Neuronal stem cell (in vitro differentiated cells): ENCODE measurements at places on chromosomes 2 and 18.

DNA sequence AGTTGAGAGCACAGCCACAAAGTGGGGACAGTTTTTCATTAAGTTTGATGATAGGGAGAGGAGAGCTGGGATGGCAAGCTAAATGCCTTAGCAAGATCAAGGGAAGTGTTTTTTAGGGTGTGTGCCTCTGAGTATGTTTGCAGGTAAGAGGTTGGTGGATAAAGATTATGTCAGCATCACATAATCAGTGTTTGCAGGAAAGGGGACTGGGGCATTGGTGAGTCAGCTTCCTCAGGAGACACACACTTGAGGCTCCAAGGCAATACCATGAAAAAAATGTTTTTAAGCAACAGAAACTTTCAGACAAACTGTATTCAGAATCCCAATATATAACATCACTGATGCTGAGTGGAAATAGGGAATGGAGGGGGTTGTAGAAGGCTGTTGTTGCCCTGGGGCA lies 25.4 kb upstream of the DTNB start:
- DNase-seq = no peak

GRCh38 chr2:228728961-228729360 lies 542.1 kb downstream of the PID1 start:
- DNase-seq = no peak

DNA sequence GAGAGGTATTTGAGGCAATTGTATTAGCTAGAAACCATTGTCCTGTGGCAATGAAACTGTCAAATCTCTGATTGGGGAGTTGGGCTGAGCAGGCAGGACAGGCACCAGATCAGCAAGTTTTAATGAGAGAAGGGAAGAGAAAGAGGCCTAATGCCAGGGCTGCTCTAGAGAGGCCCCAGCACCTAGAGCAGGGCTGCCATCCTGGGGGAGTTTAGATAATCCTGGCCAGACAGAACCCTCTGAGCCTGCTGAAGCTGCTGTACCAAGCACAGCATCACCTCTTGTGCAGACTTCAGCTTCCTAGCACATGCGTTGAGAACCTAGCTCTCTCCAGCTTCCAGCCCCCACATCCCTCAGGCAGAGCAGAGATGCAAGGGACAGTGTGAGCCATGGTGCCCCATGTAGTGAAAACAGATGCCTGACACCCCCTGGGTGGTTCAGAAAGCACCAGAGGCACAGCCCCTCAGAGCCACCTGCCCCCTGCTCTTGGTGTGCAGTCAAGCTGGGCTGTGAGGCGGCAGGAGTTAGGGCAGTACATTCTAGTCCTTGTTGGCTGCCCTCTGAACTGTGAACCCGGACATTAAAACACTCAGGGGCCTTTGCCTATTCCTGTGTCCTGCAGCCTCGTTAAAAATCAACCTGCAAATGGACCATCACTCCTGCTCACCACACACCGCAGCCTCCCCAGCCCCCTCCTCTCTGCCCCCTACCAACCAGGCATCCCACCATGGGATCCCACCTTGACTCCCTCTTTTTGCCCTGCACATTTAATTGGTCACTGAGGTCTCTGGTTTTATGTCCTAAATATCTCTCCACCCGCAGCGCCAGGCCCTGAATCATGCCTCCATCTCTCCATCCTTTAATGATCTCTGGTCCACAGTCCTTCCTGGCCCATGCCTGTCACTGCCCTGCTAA lies 52.7 kb downstream of the ADD2 start:
- no peak for DNase-seq

DNA sequence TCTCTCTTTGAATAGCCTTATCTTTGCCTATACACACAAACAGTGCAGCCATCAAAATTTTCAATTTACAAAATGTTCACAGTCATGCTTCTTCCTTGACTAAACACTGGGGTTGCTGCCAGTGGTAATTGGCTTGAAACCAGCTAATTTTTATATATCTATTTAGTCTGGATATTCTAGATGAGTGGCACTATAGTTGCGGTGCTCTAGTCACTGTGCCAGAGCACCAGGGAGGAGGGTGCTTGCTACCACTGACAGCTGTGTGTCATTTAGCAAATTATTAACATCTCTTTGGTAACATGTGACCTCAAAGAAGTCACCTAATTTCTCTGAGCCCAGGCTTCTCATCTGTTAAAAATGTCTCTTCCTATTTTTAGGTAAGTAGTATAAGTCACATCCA lies 130.4 kb downstream of the MEIS1 start:
- DNase-seq = no peak

- DNase-seq = peak; percentile 68
Observed at GRCh38 chr18:33839452-33840211, 261.6 kb downstream of the ASXL3 start.

GRCh38 chr2:239905306-239905705 lies 119.8 kb downstream of the NDUFA10 start:
- no peak for DNase-seq

GRCh38 chr2:237909075-237909695 lies 49.8 kb downstream of the RAMP1 start:
- no peak for DNase-seq

DNA sequence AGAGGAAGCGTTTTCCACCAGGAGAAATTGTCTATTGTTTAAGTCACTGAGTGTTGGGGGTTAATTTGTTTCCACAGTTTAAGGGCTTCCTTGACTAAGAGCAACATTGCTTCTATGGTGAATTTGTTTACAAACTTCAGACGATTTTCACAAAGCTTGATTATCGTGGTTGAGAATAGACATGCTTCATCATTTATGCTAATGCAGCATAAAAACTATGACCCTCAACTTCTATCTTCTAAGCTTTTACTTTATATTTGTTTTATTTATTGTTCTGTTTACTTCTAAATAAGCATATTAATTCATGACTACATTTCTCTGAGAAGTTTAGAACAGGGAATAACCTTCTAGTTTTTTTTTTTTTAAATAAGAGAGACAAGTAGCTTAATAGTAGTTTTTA lies 483.5 kb downstream of the LRP1B start:
- DNase-seq = no peak

DNA sequence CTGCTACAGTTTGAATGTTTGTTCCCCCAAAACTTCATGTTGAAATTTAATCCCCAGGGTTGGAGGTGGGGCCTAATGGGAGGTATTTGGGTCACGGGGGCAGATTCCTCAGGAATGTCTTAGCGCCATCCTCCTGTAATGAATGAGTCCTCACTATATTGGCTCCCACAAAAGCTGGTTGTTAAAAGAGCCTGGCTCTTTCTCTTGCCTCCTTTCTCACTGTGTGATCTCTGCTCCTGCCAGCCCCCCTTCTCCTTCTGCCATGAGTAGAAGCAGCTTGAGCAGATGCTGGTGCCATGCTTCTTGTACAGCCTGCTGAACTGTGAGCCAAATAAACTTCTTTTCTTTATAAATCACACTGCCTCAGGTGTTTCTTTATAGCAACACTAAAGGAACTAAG lies 721.0 kb upstream of the PKDCC start:
- peak; percentile 32 for DNase-seq

DNA sequence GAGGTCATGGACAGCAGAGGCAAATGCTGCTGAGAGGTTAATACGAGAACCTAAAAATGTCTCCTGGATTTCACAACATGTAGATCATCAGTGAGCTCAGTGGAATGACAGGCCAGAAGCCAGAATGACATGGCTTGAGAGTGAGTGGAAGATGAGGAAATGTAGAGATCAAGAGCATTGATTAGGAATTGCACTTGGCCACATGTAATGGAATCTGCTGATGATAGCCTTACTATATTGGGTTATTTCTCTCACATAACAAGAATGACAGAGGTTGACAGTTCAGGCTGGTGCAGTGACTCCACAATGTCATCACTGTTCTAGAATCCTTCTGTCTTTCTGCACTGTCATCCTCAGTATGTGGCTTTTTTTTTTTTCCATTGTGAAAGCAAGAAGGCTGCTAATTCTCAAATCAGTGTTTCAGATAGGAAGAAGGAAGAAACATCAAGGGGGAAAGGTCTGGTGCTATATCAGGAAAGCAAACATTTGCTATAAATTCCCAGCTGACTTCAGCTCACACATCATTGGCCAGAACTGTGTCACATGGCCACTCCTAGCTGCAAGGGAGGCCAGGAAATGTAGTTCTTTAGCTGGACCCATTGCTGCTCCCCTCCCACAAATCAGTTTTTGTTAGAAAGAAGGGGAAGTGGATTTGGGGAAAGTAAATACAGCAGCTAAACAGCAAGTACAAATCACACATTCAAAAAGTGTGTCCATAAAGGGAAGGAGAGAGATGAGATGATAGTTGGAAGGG lies 127.2 kb downstream of the FAM161A start:
- DNase-seq = no peak

DNA sequence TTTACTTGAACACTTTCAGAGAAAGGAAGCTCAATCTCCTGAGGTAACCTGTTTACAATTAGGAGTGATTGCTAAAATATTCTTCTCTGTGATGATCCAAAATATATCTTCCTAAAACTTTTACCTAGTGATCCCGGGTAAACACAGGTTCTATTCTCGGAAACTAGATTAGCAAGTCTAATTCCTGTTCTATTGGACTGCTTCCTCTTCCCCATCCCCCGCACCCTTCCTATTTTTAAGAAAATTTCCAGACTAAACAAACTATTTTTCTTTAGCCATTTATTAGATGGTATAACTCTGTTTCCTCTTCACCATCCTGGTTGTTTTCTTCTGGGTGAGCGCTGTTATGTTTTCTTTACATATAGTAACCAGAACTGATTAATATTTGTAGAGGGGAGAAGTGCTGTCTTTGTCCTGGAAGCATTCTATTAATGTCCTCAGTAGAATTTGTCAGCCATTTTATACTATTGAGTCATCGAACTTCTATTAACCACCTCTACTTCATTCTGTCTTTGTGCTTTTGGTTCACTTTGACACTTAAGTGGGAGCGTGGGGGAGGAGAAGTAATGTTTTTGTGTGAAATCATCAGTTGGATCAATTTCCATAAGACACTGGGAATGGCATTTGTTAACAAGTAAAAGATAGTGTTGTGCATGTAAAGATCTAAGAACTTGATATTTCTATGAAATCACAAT lies 31.8 kb downstream of the CREB1 start:
- no peak for DNase-seq

DNA sequence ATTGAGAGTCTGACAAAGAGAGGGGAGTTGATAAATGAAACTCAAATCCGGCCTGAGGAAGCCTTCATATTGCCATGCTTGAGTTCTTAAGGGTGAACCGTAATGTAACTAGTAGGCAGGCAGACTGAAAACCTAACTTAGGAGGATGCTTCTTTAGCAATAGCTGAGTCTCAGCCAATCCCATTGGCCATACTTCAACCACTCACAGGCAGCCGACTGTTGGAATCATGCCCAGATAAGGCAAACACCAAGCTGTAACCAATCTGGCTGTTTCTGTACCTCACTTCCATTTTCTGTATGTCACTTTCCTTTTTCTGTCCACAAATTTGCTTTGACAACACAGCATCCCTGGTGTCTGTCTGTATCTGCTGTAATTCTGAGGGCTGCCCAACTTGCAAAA lies 39.5 kb downstream of the TPRKB start:
- no peak for DNase-seq

- no peak for DNase-seq
Observed at GRCh38 chr2:46979571-46979979, 64.0 kb upstream of the MCFD2 start.

- no peak for DNase-seq
Observed at GRCh38 chr2:19971691-19972090, 18.2 kb downstream of the WDR35 start.

- no peak for DNase-seq
Observed at GRCh38 chr2:241052677-241053360, 49.3 kb downstream of the MTERF4 start.

DNA sequence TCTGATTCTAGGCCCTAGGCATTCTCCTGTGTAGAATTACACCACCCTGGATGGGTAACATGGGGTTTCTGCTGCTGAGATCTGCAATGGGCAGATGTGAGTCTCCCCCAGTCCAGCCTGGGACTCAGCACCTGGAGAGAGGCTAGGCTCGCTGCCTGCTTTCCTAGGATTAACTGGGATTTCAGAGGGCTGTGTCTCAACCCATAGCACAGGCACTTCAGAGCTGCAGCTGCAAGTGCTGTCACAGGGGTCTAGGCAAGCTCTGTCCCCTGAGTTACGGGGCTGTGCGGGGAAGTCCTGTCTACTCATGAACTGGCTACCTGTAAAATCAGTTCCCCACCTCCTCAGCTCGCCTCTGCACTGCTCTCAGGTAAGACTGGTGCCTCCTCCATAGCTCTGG lies 51.5 kb downstream of the CABLES1 start:
- no peak for DNase-seq

DNA sequence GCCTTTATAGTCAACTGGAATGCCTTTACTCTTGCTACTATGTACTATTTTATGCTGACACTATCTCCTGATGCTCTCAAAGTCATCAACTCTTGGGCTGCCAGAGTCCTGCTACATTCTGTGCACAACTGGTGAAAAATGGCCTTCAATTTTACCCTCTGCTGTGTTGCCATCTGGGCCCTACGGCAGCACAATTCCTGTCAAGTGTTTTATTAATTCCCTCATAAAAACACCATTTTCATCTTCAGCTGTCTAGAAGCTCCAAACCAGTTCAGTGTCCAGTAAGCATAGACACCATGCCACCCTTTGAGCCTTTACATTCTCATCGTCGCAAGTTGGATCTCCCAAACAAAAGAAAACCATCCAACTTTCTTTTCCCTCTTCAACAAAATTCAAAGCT lies 26.5 kb downstream of the CALCRL start:
- DNase-seq = no peak

DNA sequence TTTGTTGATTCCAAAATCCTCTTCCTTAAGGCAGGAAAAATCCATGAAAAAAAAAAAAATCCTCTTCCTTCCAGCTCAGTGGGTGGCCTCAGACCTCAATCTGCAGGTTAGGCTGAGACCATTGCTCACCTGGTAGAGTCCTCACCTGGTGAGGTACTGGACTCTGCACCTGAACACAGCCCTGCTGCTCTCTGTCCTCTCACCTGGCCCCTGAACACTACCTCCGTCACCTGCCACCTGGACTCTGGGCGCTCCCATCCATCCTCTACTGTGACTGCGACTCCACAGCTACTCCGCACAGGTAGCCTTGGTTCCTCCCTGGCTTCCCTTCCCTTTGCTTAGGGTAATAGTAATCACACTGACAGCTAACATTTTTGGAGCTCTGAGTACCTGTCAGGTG lies 22.1 kb downstream of the TYMS start:
- no peak for DNase-seq

- no peak for DNase-seq
Observed at GRCh38 chr2:139814458-139814857, 1034.3 kb upstream of the NXPH2 start.

GRCh38 chr2:138013639-138014038 lies 49.4 kb downstream of the HNMT start:
- no peak for DNase-seq

GRCh38 chr18:79555885-79556284 lies 123.7 kb upstream of the CTDP1 start:
- DNase-seq = no peak

GRCh38 chr2:67083951-67084350 lies 313.2 kb upstream of the ETAA1 start:
- no peak for DNase-seq

DNA sequence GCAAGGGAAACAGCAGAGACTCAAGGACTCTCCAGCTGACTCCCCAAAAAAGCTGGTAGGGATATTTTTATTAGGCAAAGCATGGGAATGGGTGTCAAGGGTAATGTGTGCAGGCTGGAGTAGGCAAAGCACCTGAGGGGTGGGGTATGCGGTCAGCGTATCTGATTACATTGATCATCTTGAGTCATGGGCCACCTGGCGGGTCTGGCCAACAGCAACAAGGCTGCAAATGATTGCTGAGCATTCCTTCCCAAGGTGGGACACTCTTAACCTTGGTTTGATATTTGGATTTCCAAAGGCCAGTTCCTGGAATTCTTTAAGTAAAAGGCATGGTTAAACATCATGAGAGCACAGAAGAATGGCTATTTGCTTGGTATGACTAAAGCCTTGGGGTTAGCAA lies 32.6 kb upstream of the CCBE1 start:
- no peak for DNase-seq
